ENCODE measurements at places on chromosomes 5 and 9. TPM values are rescaled to one million over a fixed set of nuclear protein-coding genes. Genes with fewer than 3 reads are reported as not detected.

GRCh38 chr5:134022333-134022732 lies 17.6 kb upstream of the VDAC1 start:
- no peak overlapping the region for H3K27ac ChIP-seq
- H3K36me3 ChIP-seq, result no peaks in the 10 kb centered on the region
- H3K27me3 ChIP-seq, result no peaks in the 10 kb centered on the region
- H3K4me3 ChIP-seq, result no peak overlapping the region
- peaks cover 20% of the 10 kb centered on the region for H3K4me1 ChIP-seq

TCERG1 gene
- total RNA-seq, result 55.1 TPM

GRCh38 chr9:113289091-113289490 lies 13.6 kb downstream of the PRPF4 start:
- no peak for DNase-seq
- H3K27me3 ChIP-seq, result no peaks in the 10 kb centered on the region
- H3K4me1 ChIP-seq, result no peaks in the 10 kb centered on the region
- no peak overlapping the region for H3K4me3 ChIP-seq
- peaks cover 94% of the 10 kb centered on the region for H3K36me3 ChIP-seq

TAS2R1 gene
- not detected for total RNA-seq

ST8SIA4 gene
- total RNA-seq, result not detected

ADGRV1 gene
- 0.13 TPM for total RNA-seq

THOC3 gene
- 79.5 TPM for total RNA-seq

DNA sequence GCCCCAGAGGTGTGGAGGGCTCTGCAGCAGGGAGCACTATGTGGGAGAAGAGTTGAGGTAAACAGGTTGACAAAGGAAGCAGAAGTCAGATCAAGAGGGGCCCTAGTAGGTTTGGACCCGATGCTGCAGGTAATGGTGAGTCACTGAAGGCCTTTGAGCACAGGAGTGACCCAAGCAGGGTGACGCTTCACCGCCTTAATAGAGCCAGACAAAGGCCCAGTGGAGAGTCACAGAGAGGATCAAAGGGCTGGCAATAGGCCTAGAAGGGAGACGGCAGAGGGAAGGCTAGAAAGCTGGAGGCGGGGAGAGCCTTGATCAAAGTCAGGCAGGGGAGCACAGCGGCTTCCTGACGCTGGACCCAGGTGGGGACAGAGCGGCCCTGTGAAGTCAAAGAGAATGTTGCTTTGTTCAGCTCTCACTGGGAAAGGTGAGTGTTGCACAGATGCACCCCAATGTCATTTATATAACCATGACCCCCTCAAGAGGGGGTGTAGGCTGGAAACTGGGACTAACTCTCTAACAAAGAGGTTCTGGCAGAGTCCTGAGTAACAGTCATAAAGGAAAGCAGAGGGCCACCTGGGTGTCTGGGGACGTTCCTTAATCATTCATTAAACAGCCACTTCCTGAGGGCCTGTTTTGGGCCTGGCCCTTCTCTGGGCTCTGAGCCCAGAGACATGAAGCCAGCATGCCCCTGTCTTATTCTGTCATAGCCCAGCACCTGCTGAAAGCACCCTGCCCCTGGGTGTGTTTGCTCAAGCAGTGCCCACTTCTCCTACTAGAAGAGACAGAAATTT lies 9.8 kb upstream of the CPLX2 start:
- no peak for DNase-seq
- no peak overlapping the region for H3K4me3 ChIP-seq
- H3K27ac ChIP-seq, result no peak overlapping the region
- no peaks in the 10 kb centered on the region for H3K4me1 ChIP-seq

SPATA31A3 gene
- total RNA-seq, result not detected

DNA sequence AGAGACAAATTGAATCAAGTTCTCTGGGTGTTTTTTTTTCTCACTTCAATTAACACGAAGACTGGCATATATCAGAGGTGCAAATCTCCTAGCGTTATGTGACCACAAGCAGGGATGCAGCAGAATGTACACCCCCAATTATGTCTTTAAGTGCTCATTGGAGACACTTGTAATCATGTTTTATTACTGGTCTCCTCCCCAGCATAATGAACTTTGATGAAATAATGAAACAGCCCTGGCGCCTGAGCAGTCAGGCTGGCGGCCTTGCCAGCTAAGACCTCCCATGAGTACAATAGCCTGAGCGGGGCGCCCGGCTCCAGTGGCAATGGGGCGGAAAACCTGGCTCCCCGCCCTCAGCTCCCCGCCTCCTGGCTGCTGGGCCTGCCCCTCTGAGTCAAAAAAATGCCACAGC lies 209.4 kb upstream of the MSX2 start:
- no peaks in the 10 kb centered on the region for H3K4me1 ChIP-seq
- no peak overlapping the region for H3K27ac ChIP-seq
- no peak for DNase-seq
- no peaks in the 10 kb centered on the region for H3K27me3 ChIP-seq
- H3K36me3 ChIP-seq, result no peaks in the 10 kb centered on the region
- no peak overlapping the region for H3K4me3 ChIP-seq

APBA1 gene
- total RNA-seq, result 4.5 TPM

DNA sequence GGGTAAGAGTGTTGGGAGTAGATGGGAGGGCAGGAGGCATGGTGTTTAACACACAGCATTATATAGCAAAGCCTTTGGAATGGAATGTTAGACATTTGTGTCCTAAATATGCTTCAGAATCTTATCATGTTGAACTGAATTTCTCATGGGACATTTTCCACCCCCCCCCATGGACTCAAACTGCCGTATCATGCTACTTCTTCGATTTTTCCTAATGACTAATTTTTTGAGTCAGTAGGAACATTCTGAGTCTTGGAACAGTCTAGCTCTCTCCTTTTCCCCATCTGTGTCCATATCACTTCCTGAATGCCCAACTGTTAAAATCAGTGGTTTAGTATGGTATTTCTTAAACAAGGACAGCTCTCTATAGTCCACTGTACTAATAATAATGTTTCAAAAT lies 380.6 kb downstream of the TLE4 start:
- H3K27ac ChIP-seq, result no peak overlapping the region
- H3K4me3 ChIP-seq, result no peak overlapping the region
- H3K27me3 ChIP-seq, result no peaks in the 10 kb centered on the region
- H3K36me3 ChIP-seq, result no peaks in the 10 kb centered on the region
- no peak for DNase-seq
- H3K4me1 ChIP-seq, result no peaks in the 10 kb centered on the region

- H3K4me1 ChIP-seq, result no peaks in the 10 kb centered on the region
- H3K27ac ChIP-seq, result no peak within 1 kb of the TSS
- H3K36me3 ChIP-seq, result no peaks in the 10 kb centered on the region
- DNase-seq, result peak; percentile 35
- H3K4me3 ChIP-seq, result no peak within 1 kb of the TSS
These were observed at the start of gene TUSC1 for GRCh38 chr9:25678147-25678666. Gene TUSC1 (minus strand): TSS chr9:25678444. CDS start chr9:25678312, 132 bp downstream.

DNM1 gene
- 2.2 TPM for total RNA-seq

- no peaks in the 10 kb centered on the region for H3K36me3 ChIP-seq
- no peaks in the 10 kb centered on the region for H3K27me3 ChIP-seq
- H3K4me3 ChIP-seq, result no peak overlapping the region
- peaks cover 15% of the 10 kb centered on the region for H3K4me1 ChIP-seq
- DNase-seq, result peak; percentile 19
These were observed 15.0 kb upstream of the TEX48 start for GRCh38 chr9:114696814-114697544.

DNA sequence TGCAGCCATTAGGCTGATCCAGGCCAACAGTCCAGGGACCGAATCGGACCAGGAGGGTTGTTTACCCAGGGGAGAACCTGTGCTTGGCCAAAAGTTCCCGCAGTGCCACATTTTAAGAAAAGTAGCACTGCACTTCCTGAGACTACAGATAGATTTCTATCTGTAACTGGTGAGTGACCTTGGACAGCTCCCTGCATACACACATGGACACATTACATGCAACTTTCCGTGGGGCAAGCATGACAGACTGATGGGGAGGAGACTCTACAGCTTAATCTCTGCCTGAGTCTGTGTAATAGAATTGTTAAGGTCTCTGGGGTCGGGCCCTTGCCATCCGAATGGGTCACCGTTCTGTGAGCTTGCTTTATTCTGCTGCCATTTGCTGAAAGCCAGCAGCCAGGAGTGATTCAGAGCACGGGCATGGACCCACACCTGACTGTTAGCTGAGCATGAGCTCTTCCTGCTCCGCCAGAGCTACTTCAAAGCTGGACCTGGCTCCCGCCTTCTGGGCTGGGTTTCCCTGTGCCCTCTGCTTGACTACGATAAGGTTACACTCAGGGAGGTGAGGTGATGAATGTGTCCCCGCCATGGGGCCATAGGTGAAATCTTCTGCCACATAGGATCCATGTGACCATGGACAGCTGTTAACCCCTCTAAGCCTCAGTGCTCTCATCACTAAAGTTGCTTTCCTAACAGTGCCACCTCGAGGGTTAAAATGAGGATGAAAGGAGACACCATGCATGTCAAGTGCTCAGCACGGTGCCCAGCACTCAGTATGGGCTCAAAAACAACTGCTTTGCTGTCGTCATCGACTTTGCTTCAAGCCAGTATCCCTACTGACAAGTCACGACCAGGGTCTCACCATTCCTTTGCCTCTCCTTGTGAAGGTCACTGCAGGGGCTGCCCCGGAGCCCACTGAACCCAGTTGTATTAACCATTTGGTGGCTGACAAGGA lies 200.0 kb downstream of the MELK start:
- no peaks in the 10 kb centered on the region for H3K4me1 ChIP-seq
- no peak overlapping the region for H3K4me3 ChIP-seq
- no peak overlapping the region for H3K27ac ChIP-seq
- no peak for DNase-seq

DNA sequence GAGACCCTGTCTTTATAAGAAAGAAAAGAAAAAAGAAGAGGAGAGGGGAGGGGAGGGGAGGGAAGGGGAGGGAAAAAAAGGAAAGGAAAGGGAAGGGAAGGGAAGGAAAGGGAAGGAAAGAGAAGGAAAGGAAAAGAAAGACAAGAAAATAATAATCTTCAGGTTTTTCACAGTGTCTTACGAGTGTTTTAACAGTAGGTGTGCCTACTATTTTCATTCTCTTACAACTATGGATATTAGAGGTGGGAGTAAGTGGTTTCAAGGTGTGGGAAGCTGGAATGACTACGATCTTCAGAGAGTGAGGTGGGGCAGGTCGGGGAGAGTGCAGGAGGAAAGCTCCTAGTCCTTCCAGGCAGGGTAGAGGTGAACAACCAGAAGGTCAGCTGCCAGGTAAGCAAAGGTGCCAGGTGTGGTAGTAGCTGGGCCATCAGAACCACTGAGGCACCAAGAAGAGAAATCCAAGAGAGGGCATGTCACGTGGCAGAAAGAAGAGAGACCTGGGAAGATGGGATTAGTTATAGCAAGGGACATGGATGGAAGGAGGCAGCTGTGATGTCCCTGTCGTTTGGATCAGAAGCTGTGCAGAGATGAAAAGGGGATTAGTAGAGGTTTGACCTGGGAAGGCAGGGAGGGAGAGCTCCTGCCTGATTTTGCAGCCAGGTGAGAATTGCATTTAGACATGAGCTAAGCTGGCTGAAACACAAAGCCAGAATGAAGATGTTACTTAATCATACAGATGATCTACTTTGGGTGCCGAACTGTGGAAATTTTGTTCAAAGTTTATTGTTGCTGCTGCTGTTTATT lies 95.4 kb downstream of the OTULIN start:
- no peak overlapping the region for H3K4me3 ChIP-seq
- no peaks in the 10 kb centered on the region for H3K36me3 ChIP-seq
- no peak overlapping the region for H3K27ac ChIP-seq
- H3K4me1 ChIP-seq, result no peaks in the 10 kb centered on the region
- DNase-seq, result no peak

DNA sequence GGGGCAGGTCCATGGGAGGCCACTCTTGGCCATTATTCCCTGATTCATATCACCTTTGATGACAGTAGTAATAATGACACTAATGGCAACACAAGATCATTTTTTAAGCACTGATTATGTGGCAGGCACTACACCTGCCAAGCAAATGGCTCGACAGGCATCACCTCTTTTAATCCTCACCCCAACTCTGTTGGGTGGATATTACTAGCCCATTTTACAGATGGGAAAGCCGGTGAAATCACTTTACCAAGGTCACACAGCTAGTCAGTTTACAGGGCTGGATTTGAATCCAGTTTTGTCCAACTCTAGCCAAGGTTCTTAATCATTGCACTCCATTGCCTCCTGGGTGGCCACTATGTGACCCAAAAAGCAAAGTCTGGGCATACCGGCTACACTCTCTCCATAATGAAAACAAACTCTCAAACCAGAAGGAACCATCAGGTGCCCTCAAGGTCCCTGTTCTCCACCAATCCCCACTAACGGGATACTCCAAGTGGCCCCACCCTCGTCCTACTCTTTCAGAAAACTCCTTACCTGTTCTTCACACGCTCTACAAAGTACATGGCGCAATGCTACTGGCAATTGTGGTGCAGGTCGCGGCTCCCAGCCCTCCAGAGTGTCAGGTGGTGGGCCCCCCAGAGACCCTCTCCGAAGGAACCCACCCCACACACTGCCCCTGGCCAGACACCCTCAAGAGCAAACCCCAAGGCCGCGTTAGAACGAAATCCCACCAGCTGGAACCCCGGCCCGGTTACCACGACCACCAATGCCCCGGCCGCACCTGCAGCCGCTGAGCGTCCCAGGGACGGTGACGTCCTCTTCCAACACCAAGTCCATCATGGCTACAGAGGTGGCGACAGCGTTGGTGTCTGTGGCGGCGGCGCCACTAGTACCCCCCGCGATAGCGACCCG lies 572 bp downstream of the CDK5RAP2 start:
- DNase-seq, result no peak
- H3K27me3 ChIP-seq, result no peaks in the 10 kb centered on the region

DNA sequence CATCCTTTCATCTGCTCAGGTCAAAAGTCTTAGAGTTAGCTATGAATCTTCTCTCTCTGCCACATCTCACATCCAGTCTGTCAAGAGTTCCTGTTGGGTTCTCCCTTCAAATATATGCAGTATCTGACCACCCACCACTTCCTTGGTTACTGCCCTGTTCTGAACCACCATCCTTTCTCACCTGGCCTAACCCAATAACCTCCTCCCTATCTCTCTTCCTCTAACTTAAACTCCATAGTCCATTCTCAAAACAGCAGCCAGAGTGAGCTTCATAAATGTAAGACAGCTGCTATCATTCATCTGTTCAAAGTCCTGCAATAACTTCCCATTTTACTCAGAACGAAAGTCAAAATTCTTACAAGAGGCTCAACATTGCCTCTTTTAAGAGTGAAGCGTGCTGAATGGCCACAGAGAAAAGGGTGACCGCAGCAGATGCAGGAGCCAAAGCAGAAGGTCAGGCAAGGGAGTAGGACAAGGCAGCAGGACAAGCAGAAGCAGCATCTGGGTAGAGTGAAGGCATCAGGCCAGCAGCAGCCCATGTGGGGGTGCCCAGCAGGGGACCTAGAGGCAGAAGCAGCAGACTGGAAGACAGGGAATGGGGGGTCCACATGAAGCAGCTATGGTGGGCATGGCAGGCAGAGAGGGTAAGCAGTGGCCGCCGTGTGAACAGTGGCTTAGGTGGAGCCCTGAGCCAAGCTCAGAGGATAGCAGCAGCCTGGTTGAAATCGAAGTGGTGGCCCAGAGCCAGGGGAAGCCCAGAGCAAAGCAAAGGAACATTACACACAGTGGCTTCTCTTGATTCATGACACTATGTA lies 39.3 kb upstream of the CDC42SE2 start:
- H3K4me3 ChIP-seq, result no peak overlapping the region
- no peak overlapping the region for H3K27ac ChIP-seq
- no peaks in the 10 kb centered on the region for H3K36me3 ChIP-seq
- peaks cover 4% of the 10 kb centered on the region for H3K4me1 ChIP-seq
- DNase-seq, result no peak

GRCh38 chr5:77145666-77146065 lies 58.6 kb upstream of the ZBED3 start:
- H3K27ac ChIP-seq, result no peak overlapping the region
- peaks cover 7% of the 10 kb centered on the region for H3K4me1 ChIP-seq
- H3K36me3 ChIP-seq, result no peaks in the 10 kb centered on the region
- H3K4me3 ChIP-seq, result no peak overlapping the region
